Placental pericyte (primary cell): ENCODE measurements at places on chromosomes 1 and 21. TPM values are rescaled to one million over a fixed set of nuclear protein-coding genes. Genes with fewer than 3 reads are reported as not detected.

The RORC gene
- not detected in 2 replicates for total RNA-seq

The BTBD19 gene
- total RNA-seq, result 10.5 and 23.4 TPM in 2 replicates

The PGLYRP3 gene
- total RNA-seq, result not detected in 2 replicates

The LCE3D gene
- total RNA-seq, result not detected in 2 replicates

The SPRR1B gene
- total RNA-seq, result not detected in 2 replicates

The ACTL8 gene
- not detected in 2 replicates for total RNA-seq

The GUCA2B gene
- not detected in 2 replicates for total RNA-seq

The VHLL gene
- total RNA-seq, result 0.29 TPM in 1 of 2 replicates, not detected in the other

The IL19 gene
- 0.14 and 1.8 TPM in 2 replicates for total RNA-seq

The FAM78B gene
- 0.29 TPM in 1 of 2 replicates, not detected in the other for total RNA-seq

The FAM177B gene
- 0.29 TPM in 1 of 2 replicates, not detected in the other for total RNA-seq

The RSPH1 gene
- total RNA-seq, result under 0.01 TPM in 1 of 2 replicates, not detected in the other

The CFAP107 gene
- total RNA-seq, result not detected in 2 replicates

The ANKRD45 gene
- 0.22 and 0.29 TPM in 2 replicates for total RNA-seq

The TEX38 gene
- total RNA-seq, result not detected in 2 replicates

The NPHS2 gene
- total RNA-seq, result not detected in 2 replicates

The NCMAP gene
- not detected in 2 replicates for total RNA-seq

The KIF2C gene
- 1.3 and 62.0 TPM in 2 replicates for total RNA-seq

The AHDC1 gene
- total RNA-seq, result 9.8 and 15.3 TPM in 2 replicates

The TRIM58 gene
- total RNA-seq, result 2.7 and 5.9 TPM in 2 replicates

The SPRR1A gene
- not detected in 2 replicates for total RNA-seq

The CBS gene
- 74.6 and 101 TPM in 2 replicates for total RNA-seq

The PWP2 gene
- 1.8 and 35.1 TPM in 2 replicates for total RNA-seq

The SPATA17 gene
- total RNA-seq, result under 0.01 and 0.14 TPM in 2 replicates

The TFF3 gene
- not detected in 2 replicates for total RNA-seq

The DNALI1 gene
- total RNA-seq, result 4.7 and 6.3 TPM in 2 replicates

The SPRR2B gene
- total RNA-seq, result not detected in 2 replicates

The ATP1A4 gene
- total RNA-seq, result not detected in 2 replicates

The ERO1B gene
- total RNA-seq, result 3.7 and 26.7 TPM in 2 replicates

The PCP4L1 gene
- not detected in 2 replicates for total RNA-seq

The KRTAP10-2 gene
- not detected in 2 replicates for total RNA-seq

The HTR1D gene
- 1.1 and 4.0 TPM in 2 replicates for total RNA-seq

The LENEP gene
- 0.86 TPM in 1 of 2 replicates, not detected in the other for total RNA-seq

The LCE1B gene
- not detected in 2 replicates for total RNA-seq

The TSPAN1 gene
- total RNA-seq, result 0.86 and 1.8 TPM in 2 replicates

The TAF12 gene
- total RNA-seq, result 30.9 TPM in 2 replicates

The KIRREL1 gene
- 164 and 211 TPM in 2 replicates for total RNA-seq

The RIPK4 gene
- not detected in 2 replicates for total RNA-seq

The SPATA45 gene
- not detected in 2 replicates for total RNA-seq

The NEGR1 gene
- 2.2 and 15.3 TPM in 2 replicates for total RNA-seq

The SH3D21 gene
- 2.2 and 4.7 TPM in 2 replicates for total RNA-seq
